Left colon (tissue), 2 donors: ENCODE measurements at places on chromosomes 6 and 20. TPM values are rescaled to one million over a fixed set of nuclear protein-coding genes. Genes with fewer than 3 reads are reported as not detected.

Gene SLC22A23
- total RNA-seq, result 75.2 TPM

GRCh38 chr6:85561750-85562357 is 31.8 kb downstream of the SNX14 start:
- DNase-seq, result no peak

DNA sequence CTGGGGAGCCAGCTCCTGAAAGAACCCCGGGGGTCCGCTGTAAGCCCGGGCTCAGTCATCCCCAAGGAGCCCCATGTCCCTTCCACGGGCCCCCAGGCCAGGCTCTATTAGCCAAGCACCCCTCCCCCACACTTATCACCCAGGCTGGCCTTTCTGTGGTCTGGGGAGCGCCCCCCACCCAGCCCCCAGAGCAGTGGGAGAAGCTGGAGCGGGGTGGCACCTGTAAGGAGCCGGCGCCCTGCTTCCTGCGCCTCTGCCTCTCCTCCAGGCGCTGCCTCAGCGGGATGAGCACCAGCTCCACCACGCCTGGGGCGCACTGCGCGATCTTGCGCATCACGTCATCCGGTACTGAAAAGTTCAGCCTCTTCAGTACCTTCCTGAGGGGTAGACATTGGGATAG is 2.3 kb downstream of the SPEF1 start:
- no peak for DNase-seq

Gene ACTR5
- 5.9 TPM for total RNA-seq

Gene OCSTAMP
- not detected for total RNA-seq

- DNase-seq, result no peak
These were observed 59.7 kb downstream of the ALDH5A1 start for GRCh38 chr6:24554474-24554873.

Gene RNF217
- total RNA-seq, result 8.6 TPM

DNA sequence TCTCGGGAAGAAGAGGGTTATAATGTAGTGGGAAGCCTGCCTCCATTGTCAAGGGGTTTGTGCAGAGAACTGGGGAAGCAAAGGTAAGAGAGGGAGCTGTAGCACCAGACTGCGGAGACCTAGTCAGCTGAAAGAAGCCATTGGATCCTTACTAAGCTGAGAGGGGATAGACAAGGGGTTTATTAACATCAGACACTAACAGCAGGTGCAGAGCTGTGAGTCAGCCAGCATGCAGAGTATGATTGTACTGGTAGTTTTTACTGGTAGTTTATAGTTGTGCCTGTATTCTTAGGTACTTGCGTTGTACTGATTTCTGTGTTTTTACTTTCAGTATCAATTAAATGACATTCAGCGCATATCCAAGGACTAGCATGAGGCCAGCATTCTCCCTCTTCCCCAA is 17.8 kb upstream of the COL19A1 start:
- DNase-seq, result no peak

- no peak for DNase-seq
These were observed 1112.3 kb upstream of the CITED2 start for GRCh38 chr6:140486450-140487361.

DNA sequence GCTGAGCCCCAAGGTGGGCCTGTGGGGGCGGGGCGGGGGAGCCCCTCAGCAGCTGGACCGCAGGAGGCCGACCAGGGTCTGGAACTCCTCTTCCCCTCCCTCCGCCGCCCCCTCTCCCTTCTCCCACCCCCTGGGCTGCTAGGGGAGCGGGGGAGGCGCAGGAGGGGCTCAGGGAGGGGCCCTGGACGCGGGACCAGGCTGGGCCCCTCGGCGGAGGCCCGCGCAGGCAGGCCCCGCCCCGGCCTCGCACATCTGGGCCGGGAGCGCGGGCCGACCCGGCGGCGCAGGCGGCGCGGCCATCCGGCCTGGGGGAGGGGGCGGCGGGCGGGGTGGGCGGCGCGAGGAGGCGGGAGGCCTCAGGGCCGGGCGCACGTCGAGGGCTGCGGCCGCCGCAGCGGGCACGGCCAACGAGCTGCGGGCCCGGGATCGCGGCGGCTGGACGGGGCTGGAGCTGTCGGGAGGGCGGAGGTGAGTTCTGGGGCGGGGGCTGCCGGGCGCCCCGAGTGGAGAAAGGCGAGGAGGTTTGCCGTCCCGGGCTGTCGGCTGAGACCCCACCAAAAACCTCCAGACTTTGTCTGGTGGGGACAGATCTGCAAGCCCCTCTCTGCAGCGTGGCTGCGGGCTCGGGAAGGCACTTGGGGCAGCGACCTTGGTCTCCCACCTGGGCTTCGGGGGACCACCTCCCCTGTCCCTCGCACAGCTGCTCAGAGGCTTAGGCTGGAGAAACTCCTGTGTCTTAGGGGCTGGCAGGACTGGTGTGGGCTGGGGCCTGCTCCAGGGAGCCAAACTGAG is at the start of gene HSPA12B:
TSS of gene HSPA12B (plus strand) at position 359 of the 792 bp plus-strand sequence. CDS start 5,990 bp downstream, outside the sequence.
- no peak for DNase-seq

- peak; percentile 44 for DNase-seq
These were observed 13.9 kb upstream of the ATG5 start for GRCh38 chr6:106339334-106340029.

DNA sequence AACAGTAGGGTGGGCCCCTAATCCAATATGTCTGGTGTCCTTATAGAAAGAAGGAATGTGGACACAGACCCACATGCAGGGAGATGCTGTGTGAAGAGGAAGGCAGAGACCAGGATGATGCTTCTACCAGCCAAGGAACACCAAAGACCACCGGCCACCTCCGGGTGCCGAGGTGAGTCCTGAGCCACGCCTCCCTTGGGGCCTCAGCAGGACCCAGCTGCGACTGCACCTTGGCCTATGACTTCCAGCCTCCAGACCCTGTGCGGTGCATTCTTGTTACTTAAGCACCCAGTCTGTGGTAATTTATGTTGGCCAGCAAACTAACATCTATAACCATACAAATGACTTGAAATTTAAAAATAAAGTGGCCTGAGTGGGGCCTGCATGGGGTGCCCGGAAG is 79.5 kb upstream of the QKI start:
- no peak for DNase-seq

GRCh38 chr6:150176152-150176551 is 33.3 kb downstream of the PPP1R14C start:
- DNase-seq, result peak; percentile 79

DNA sequence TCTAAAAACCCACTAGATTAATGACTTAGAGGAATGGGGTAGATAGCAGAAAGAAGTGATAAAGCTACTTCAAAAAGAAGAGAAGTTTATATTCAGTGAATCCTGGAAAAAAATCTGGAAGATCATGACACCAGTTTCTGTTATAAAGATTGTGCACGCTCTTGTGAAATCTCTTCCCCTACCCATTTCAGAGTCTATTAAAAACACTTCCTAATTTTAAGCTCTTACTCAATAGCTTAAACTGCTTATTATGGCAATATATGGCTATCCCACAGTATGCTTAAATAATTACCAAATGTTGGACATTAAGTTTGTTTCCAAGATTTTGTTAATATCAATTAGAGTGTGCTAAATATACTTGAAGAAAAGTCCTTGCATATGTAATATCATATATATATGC is 585.3 kb upstream of the MAN1A1 start:
- DNase-seq, result no peak

GRCh38 chr20:22106308-22106938 is 401.0 kb downstream of the PAX1 start:
- DNase-seq, result no peak

GRCh38 chr6:15340775-15341174 is 94.9 kb downstream of the JARID2 start:
- no peak for DNase-seq

Gene SNX21
- total RNA-seq, result 14.4 TPM

DNA sequence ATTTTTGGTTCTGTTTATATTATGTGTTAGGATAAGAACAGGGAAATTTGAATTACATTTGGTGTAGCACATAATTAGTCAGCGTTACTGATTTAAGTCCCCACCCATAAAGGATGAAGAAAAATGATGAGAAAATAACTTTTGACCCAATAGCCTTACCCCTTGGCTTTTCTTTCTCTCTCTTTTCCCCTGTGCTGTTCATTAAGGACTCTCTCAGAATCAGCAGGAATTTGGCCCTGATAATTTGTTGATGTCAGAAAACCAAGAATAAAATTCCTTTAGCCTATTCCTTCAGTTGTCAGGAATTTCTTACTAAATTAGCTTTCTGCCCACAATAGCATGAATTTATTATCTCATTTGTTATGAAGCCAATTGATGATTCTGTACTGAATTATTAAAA is 18.5 kb downstream of the PLCB1 start:
- no peak for DNase-seq

Gene MYLK4
- 0.34 TPM for total RNA-seq

- DNase-seq, result no peak
These were observed 42.0 kb downstream of the BCAS1 start for GRCh38 chr20:54028276-54029011.

Gene PRPH2
- 0.67 TPM for total RNA-seq

Gene SYCP2L
- 0.18 TPM for total RNA-seq

- no peak for DNase-seq
These were observed 27.5 kb downstream of the NCOA7 start for GRCh38 chr6:125818225-125818657.

GRCh38 chr6:64786736-64787135 is 920.3 kb downstream of the EYS start:
- DNase-seq, result no peak

- no peak for DNase-seq
These were observed 20.1 kb upstream of the COL10A1 start for GRCh38 chr6:116145803-116146675.

DNA sequence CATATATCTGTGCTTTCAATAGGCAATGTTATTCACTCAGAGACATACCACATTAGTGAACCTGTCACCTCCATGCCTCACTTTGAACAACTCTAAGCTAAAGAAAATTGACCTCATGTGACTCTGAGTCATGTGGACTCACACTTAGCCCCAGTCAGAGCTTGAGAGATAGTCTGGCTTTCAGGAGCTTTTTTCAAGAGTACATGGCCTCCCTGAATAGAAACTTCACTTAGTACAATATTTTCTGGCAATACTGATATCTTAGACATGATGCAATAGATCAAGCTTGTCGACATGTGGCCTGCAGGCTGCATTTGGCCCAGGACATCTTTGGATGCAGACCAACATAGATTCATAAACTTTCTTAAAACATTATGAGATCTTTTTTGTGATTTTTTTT is 8.5 kb downstream of the SPTLC3 start:
- no peak for DNase-seq

Gene NKAIN4
- 0.27 TPM for total RNA-seq

Gene RPS18
- total RNA-seq, result 2,045 TPM

- DNase-seq, result no peak
These were observed 267.2 kb upstream of the SULF2 start for GRCh38 chr20:48052475-48052835.

Gene GINS1
- total RNA-seq, result 5.0 TPM

- no peak for DNase-seq
These were observed 174.8 kb downstream of the BMP2 start for GRCh38 chr20:6942266-6942665.

Gene PTPRT
- total RNA-seq, result 0.52 TPM

DNA sequence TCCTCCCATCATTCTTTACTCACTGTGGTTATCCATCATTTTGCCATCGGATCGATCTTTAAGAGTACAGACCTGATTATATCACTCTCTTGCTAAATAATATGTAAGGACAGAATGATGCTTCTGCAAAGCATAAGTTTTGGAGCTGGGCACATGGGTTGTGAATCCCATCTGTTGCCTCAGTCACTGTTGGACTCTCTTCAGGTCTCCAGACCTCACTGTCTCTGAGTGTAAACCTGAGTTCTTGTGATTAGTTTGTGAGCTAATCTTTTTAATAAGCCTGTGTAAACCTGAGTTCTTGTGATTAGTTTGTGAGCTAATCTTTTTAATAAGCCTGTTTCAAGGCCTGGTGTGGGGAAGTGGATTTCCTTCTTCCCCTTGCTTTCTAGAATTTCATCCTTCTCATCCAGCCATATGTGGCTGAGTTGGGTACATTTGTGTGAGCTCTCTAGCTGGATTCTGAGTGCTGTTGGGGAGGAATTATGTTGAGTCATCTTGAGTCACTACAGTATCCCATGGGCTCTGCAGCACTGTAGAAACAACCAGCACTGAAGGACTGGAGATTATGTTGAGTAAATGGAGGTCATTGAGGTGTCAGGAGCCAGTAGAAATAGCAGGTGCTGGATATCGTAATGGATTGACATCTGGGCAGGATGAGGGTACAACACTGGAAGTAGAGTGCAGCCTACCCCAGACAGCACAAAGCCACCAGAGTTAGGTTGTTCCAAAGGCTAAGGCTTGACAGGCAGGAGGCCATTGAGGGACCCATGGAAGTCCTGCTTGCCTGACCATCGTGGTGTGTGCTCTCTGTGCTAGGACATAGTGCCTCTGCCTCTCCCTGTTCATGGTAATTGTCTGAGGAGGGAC is 52.4 kb downstream of the SCAND1 start:
- DNase-seq, result no peak

Gene BPIFB4
- not detected for total RNA-seq

Gene SSTR4
- not detected for total RNA-seq

DNA sequence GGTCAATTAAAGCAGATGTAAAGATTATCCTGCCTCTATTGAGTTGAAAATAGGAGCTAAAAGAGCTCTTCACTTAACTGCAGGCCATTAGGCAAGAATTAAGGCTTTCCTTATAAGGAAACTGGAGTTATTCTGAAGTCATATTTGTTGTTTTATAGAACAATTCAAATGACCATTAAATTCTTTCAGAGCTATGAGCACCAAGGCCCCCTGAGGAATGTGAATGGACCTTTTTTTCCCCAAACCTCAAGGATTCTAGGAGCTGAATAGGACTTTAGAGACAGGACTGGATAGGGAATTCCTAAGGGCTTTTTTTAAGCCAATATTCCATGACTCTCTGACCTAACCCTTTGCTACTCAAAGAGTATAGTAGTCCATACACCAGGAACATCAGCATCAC is 565.7 kb upstream of the BTBD3 start:
- DNase-seq, result no peak

Gene JAG1
- 170 TPM for total RNA-seq

Gene ZC3H12D
- total RNA-seq, result 8.7 TPM

- DNase-seq, result no peak
These were observed 89.0 kb downstream of the ZFP64 start for GRCh38 chr20:52102559-52102958.

GRCh38 chr6:15442467-15442866 is 196.6 kb downstream of the JARID2 start:
- DNase-seq, result no peak

DNA sequence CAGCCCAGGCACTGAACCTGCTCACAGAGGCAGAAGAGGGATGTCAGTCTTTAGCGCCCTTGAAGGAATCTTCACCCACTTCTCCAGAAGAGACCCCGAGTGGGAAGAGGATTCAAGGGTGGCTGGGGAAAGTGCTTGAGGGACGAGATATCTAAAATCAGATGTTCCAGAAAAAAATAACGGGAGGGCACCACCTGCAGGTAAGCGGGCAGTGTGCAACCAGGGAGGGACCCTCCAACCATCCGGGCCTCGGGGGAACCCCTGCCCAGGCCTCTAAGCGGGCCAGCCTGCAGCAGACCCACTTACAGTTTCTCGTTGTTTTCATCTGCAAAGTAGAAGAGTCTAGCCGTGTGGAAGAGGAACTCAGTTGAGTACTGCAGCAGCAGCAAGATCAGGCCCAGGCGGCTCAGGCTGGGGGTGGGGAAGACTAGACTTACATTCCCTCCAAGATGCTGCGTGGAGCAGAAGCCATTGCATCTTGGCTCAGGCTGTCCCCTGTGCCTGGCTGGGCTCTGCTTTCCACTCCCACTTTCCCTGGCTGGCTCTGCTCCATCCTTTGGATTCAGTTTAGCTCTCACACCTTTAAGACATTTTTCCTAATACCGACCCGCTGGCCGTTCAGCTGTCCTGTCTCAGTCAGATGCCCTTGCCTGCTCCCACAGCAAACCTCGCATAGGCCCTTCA is 71.0 kb downstream of the TRAM2 start:
- DNase-seq, result no peak

- DNase-seq, result no peak
These were observed 16.7 kb upstream of the OLIG3 start for GRCh38 chr6:137510923-137511322.
